ENCODE measurements at places on chromosomes 1 and 21. TPM values are rescaled to one million over a fixed set of nuclear protein-coding genes. Genes with fewer than 3 reads are reported as not detected.
A peak's percentile ranks its signal among the peaks of the same experiment; 100 is the strongest.

DNA sequence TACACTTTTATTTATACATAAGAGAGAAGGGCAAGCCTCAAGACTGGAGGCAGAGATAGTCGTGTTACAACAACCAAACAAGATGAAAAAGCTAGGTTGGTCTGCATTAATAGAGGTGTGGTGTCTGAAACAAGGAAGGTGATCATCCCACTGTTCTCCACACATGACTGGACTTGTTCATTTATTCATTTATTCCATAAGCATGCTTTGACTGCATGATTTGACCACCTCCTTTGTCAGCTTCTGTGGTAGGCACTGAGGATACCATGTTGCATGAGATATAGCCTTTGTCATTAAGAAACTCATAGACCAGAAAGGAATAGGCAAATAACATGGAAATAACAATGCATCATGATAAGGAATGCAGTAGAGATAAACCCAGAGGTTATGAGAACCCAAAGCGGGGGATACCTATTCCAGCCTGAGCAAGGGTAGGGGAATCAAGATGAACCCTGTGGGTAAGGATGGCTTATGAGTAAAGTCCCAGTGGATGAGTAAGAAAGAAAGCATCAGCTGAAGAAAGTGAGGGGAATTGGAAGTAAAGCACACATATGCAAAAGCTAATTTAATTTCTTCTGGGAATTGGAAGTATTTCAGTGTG is 173.7 kb upstream of the FGGY start:
- no peak for DNase-seq

DNA sequence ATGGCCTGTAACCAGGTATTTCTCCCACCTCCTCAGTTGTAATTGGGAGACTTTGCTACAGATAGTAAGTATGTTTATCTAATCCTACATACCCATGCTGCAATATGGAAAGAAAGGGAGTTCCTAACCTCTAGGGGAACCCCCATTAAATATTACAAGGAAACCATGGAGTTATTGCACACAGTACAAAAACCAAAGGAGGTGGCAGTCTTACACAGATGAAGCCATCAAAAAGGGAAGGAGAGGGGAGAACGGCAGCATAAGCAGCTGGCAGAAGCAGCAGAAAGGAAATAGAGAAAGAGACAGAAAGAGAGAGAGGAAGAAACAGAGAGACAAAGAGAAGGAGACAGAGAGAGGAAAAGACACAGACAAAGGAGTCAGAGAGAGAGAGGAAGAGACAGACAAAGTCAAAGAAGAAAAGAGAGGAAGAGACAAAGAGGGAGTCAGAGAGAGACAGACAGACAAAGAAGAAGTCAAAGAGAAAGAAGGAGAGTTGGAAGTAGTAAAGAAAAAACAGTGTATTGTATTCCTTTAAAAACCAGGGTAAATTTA is 142.9 kb downstream of the FASLG start:
- no peak for DNase-seq

GRCh38 chr1:211024901-211025300 is 109.0 kb downstream of the KCNH1 start:
- DNase-seq: no peak

DNA sequence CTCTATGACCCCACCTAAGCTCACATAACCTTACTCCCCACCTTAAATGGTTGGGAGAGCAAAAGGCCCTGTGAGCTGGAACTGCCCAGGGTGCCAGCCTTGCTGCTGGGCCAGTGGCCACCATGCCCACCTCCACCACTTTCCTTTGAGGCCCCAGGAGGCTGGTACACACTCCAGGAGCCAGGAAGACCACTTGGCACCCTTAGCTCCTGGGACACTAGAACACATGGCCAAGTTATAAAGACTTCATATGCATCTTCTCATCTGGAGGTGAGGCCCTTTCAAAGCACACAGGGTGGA is 21.9 kb downstream of the CAPZB start:
- no peak for DNase-seq

DNA sequence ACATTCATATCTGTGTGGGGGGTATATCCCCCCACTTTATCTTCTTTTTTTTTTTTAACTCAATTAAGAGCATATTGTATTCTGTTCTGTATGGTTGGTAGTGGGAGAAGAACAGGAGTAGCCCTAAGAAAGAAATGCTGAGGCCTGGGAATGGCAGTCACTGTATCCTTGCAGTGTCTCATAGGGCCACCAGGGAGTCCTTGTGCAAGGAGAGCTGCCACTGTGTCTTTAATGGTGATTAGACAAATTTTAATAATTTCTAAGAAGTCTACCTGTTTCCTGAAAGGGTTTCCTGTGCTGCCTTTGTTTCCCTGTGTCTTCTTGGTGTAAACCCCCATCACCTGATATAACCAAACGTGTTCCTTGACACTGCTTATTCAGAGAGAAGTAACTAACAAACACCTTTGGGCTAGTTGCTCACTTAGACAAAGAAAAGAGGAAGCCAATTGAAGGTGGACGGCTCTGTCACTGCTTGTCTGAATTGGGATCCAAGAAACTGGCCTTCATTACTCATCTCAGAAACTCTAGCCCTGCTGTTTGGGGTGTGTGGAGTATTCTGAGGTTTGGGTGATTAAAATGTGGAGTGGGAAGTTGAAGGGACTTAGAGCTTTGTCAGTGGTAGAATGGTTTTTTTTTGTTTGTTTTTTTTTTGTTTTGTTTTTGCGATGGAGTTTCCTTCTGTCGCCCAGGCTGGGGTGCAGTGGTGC is 15.2 kb downstream of the GIPC2 start:
- DNase-seq: no peak

DNA sequence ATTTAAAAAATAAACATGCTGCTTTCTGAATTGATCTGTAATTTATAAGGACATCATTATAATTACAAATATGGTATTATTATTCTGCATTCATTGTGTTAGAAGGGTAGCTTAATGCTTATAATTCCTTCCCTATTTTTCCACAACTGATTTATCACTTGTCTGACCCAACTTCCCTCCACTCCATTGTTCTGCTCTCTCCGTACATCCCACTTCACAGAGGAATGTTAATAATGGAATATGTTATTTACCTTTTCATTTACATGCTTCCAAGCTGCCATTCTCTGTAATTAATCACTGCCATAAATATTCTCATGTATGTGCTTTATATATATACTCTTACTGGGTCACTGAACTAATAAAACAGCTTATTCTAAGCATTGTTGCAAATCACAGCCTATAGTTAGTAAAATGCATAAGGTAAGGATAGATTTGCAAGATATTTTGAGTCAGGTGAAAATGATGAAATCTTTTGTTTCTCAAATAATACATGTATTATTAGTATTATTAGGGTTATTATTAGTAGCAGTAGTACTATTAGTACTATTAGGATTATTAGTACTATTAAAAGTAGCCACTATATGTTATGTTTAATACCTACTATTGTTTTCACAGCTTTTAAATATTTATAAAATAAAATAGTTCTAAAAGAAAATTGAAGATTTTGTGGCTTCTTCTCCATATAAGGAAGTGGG is 70.6 kb upstream of the NEK7 start:
- no peak for DNase-seq

DNA sequence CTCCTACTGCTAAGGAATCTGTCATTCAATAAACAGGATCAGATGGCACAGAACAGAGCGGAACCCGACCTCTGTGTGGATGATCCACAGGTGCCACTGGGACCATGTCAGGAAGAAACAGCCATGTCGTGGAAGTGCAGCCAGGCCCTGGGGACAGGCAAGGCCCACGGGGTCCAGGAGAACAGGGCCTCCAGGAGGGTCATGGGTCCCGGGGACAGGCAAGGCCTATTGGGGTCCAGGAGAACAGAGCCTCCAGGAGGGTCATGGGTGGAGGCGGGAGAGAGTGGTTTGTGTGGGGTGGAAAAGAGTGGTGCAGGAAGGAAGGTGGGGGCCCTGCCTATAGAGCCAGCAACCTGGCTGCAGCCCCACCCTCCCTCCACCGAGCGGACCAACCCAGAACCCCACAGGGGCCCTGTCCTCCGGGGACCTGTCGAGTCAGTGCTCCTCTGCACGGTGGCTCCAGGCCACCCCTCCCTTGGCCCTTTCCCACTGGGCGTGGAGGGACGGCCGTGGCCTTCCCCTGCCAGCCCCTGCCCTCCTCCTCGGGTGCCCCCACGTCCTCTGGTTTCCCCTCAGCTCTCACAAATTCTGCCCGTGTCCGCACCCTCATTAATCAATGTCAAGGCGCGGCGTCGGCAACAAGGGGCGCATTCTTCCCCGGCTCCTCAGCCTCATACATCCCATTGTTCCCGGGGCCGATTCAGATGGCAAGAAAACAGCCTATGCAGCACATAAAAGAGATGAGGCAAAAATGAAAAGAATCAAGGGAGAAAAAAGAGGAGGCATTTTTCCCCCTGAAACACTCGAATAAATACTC is 146.4 kb downstream of the PRDM16 start:
- no peak for DNase-seq

DNA sequence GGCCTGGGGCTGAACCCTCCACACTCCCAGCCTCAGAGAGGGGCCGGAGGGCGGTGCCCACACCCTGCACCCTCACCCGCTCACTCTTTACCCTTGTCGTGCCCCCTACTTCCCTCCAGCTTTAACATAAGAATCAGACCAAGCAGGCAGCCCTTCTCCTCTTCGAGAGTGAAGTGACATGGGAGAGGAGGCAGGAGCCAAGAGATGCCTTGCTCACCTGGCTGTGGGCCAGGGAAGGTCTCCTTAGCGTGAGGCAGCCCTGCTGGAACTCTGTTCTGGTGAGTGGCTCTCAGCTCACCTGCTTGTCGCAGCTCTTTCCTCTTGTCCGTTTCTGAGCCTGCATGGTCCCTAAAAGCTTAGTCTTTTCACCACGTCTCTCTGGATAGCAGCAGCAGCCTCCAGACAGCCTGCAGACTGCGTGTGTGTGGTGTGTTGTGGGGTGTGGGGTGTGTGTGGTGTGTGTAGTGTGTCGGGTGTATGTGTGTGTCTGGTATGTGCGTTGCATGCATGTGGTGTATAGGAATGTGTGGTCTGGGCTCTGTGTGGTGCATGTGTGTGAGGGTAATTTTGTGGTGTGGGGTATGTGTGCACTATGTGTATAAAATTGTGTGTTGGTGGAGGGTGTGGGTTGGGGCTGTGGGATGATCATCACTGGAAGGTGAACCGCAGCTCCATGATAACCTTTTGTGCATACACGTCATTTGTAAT is 86.7 kb downstream of the CCDC185 start:
- peak; percentile 51 for DNase-seq

PRDM2 gene
- total RNA-seq: 44.5 TPM

ZNF648 gene
- not detected for total RNA-seq

ZCCHC17 gene
- 12.4 TPM for total RNA-seq
